ENCODE measurements at places on chromosomes 5 and 9. TPM values are rescaled to one million over a fixed set of nuclear protein-coding genes. Genes with fewer than 3 reads are reported as not detected.

DNA sequence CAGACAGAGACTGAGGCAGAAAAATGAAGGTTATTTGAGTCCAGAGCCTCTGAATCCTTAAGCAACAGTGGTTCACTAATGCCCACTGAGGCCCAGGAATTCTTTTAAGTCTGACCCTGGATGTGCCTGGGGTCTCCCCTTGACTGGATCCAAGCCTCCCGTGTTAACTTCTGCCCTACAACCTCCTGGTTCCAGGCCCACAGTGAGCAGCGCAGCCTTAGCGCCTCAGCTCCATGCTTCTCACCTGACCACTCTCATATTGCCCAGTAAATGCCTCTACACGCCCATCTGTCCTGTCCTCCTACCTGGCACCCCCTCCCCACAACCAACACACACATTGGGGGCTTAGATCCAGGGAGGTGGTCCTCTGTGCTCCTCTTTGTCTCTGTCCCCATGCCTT, 6.4 kb downstream of the IL3 start:
- DNase-seq = no peak

The FAM219A gene
- 15.0 TPM for total RNA-seq

DNA sequence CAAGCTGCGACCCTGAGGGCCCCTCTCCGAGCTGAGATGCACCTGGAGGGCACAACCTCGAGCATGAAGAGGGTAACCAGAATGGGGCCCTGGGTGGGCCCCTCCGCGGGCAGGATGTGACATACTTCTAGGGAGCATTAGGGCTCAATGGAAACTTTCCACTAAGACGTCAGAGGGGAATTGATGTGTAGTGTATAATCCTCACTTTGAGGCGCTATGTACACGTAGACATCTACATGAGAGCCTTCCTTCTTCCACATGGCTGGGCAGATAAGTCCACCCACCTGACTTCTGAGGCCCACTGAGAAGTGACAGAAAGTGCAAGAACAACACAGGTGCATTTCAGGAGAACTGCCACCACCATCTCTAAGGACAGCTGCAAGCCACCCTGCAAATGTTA, 61.0 kb downstream of the DAP start:
- no peak for DNase-seq

DNA sequence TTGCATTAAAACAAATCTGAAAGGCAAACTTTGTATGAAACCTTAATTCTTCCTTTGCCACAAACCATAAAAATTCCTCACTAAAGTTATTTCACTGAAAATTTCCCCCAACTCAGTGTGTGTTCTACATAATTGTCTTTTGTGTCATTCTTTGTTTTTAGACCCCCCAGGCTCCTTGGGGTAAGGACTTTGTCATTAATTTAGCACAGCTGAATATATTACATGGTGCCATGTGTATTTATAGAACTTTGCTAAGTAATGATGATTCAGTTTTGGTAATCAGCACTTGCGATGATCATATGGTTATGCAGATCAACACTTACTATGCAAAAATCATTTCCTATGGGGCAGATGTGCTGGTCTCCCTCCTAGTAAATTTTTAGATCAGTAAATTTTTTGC, 712.1 kb upstream of the MEF2C start:
- DNase-seq = no peak

DNA sequence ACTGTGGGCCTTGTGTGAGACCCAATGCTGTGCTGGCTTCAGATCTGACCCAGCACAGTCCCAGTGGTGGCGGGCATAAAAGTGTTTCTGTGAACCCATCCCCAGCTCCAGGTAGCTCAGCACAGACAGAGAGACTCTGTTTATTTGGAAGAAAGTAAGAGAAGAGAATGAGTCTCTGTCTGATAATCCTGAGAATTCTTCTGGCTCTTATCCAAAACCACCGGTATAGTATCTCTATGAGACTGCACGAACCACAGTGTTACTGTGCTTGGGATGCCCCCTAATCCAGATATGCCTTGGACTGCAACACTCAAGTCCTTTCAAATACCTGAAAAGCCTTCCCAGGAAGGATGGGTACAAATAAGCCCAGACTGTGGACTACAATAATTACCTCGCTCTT, 1660.8 kb upstream of the ACO1 start:
- DNase-seq = no peak

DNA sequence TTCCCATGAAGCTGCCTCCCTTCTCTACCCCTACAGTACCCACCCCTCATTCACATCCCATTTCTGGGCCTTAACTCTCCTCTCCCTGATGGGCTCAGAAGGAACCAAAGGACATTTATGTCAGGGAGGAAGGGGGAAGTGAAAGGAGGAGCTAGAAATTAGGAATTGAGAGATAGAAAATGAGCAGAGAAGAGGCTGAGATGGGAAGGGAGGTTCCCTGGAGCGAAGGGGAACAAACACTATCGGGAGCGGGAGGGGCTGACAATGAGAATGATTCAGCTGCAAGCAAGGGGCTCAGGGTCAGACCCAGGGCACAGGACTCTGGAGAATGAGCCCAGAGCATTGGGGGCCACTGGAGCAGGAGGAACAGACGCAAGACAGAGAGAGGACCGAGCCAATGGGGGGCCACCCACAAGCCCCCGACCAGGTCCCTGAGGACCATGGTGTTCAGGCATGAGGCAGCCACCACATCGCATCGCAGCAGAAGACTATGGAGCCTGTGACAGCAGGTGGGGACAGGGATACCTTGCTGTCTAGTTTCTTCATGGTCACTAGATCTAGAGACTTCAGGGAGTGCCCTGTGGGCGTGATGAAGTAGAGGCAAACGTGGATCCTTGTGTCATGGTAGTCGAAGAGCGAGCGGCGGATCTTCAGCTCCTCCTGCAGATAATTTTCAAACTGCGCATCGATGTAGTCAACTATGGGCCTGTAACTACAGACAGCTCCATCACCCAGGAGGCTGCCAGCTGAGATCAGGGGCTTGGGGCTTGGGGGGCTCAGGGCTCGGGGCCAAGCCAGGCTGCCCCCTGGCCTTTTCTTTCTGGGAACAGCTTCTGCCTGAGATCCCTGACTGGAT, 13.6 kb downstream of the SEPTIN8 start:
- no peak for DNase-seq

DNA sequence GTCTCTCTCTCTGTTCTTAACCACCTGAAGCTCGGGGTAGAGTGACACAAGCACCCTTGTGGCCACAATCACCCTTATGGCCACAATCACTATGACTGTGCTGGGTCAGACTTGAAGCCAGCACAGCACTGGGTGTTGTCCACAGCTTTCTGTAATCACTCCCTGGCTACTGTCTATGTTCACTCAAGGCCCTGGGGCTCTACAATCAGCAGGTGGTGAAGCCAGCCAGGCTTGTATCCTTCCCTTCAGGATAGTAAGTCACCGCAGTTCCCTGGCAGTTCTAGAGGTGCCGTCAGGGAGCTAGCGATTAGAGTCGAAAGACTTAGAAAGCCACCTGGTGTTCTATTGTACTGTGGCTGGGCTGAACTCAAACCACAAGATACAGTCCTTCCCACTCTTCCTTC, 44.2 kb downstream of the GDA start:
- DNase-seq = no peak

- no peak for DNase-seq
Measured at GRCh38 chr5:63233911-63234310, 655.3 kb downstream of the LRRC70 start.

- DNase-seq = no peak
Measured at GRCh38 chr9:22208846-22209585, 199.9 kb upstream of the CDKN2B start.

The ZDHHC12 gene
- total RNA-seq = 56.2 TPM

GRCh38 chr5:20590356-20590755, 602.4 kb upstream of the CDH18 start:
- no peak for DNase-seq

The SLC28A3 gene
- 2.8 TPM for total RNA-seq

GRCh38 chr9:114409103-114409780, 21.5 kb upstream of the AKNA start:
- no peak for DNase-seq

The PRUNE2 gene
- 0.18 TPM for total RNA-seq

- no peak for DNase-seq
Measured at GRCh38 chr9:97830884-97831829, 21.9 kb upstream of the FOXE1 start.

GRCh38 chr9:130483371-130483971, 38.7 kb downstream of the ASS1 start:
- no peak for DNase-seq

GRCh38 chr5:118722122-118723020, 266.0 kb downstream of the DTWD2 start:
- DNase-seq = no peak

DNA sequence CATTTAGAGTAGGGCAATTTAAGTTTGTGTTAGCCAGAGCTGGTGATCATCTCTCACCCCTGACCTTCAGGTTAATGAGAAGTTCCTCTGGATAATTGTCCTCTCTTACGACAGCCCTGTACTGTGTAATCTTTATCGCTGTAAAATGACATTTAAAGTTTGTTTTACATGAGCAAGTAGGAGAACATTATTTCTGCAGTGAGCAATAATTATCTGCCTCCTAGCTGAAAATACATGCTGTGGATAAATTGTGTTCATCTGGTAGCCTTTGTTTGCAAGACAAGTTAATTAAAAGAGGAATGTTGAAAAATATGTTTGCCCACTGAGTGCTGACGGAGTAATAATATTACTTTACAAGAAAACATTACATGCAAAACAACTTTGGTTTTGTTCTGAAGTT, 1083.8 kb upstream of the NUDT12 start:
- DNase-seq = no peak

- no peak for DNase-seq
Measured at GRCh38 chr5:21774801-21775200, 1078.3 kb downstream of the CDH12 start.

The ECSCR gene
- not detected for total RNA-seq
